Frontal cortex (tissue), 4 donors: ENCODE measurements at places on chromosomes 1 and 21.

DNA sequence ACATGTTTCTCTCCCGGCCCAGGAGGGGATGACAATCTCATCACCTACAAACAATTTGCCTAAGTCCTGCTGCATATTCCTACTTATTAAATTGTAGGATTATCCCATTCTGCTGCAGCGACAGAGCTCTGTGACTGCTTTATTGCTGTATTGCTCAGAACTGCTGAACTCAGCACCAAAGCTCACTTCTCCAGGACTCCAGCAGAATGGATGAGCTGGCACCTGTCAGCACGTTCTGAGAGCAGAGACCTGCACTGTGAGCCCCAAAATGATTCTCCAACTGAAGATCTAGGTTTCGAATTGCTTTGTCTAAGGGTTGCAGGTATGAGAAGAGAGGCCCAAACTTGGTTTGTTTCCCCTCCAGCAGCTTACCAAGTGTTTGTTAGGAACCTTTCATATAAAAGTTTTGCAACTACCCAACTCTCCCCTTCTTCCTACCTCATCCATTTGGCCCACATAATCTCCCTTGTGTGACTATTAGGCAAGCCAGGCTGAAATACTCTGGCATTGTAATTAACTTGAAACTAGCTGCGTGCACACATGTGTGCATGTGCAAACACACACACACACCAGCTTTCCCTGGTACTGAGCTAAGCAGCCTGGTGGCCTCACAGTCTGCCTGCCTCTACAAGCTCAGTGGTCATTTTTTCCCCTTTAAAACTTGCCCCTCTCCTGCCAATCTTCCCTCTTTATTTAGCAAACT, 161.4 kb upstream of the CAMK1G start:
- no peak for DNase-seq

DNA sequence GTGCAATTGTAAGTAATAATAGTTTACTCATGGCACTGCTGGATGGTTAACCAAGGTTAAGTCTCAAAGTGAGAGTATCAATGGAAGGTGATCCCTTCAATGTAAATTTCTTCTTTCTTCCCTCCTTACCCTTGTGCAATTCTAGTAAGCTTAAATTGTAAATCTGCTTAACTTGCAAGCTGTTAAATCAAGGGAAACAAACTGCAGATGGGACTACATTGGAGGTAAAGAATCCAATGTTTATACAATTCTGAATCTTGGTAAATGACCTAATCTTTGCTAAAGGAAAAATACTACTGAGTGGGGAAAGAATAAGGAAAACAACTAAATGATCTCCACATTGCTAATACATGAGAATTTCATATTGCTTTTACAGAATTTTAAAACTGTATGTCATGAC, 6.7 kb upstream of the CD55 start:
- no peak for DNase-seq

DNA sequence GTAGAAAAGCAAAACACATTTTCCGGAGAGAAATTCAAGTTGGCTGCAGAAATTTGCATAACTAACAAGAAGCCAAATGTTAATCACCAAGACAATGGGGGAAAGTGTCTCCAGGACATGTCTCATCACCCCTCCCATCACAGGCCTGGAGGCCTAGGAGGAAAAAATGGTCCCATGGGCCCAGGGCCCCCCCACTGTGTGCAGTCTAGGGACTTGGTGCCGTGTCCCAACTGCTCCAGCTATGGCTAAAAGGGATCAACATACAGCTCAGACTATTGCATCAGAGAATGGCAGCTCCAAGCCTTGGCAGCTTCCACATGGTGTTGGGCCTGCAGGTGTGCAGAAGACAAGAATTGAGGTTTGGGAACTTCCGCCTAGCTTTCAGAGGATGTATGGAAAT, 138.2 kb downstream of the USH2A start:
- DNase-seq, result no peak

- DNase-seq, result no peak
Measured at GRCh38 chr1:26861286-26861701, 1.7 kb upstream of the SFN start.

GRCh38 chr1:227357171-227357926, 39.1 kb upstream of the CDC42BPA start:
- DNase-seq, result no peak

GRCh38 chr1:70382682-70383081, 28.2 kb upstream of the ANKRD13C start:
- no peak for DNase-seq

DNA sequence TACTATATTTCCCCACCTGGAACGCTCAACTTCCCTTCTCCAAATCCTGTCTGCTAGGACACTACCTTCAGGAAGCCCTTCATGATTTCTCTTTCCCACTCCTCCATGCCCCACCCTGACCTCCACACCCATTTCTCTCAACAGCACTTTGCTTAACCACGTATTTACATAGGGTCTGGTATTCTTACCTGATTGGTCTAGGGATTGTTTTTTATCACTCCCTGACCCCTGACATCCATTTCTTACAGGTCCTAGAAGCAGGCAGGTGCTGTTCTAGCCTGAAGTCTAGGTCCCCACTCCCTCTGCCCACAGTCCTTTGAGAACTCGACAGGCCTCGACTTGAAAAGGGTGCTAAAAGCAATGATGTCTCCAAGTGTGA, 47.5 kb downstream of the DMAP1 start:
- no peak for DNase-seq

DNA sequence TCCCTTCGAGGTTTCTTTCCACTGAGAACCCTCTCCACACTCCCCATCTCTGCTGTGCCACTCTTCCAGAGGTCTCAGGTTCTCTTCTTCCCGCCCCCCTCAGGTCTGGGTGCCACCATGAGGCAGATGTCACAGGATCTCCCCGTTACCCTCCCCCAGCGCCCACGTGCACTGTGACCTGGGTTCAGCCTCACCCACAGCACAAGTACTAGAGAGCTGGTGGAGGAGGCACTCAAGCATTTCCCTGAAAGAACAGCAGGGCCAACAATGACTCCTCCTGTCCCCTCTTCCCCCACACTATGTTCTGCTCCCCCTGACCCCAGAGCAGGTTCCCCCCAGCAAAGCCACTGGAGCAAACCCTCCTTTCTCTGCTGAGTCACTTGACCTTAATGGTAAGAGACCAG, 14.3 kb downstream of the PLEKHA6 start:
- DNase-seq, result no peak

DNA sequence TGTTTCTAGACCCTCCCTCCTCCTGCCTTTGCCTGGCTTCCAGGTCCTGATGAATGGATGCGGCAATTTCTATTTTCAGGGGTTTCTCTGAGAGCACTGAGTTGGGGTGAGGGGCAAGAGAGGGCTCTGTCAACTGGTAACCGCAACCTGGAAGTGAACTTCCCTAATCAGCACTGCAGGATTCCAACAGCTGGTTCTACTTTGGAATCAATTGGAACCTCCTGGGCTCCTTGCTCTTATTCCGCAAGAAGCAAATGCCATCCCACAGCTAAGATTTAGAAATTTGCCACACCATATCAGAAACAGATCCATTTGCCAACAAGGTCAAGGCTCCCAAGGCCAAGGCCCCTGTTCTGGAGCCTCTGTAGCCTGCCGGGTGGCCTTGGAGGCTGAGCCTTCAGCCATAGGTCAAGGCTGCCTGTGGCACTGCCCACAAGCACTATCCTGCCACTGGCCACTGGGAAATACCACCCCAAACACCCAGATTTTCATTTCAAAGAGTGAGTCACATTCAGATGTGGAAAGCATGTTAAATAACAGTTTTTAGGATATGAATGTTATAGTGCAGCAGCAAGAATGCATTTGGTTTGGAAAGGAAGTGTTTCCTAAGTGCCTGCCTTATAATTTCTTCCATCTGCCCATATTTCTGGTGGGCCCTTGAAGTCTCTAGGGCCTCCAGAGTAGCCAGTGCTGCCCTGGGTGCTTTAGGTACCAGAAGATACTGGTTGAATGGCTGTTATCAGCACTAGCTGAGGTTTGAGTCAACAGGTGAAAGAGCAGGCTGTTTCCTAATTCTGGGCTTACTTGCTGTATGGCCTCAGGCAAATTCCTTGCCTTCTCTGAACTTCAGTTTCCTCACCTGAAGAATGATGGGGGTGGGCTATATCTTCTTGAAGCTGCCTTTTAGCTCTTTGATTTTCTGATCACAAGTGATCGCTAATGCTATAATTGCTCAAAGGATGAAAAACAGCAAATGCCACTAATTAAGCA, 56.3 kb upstream of the JUN start:
- DNase-seq, result no peak

- DNase-seq, result no peak
Measured at GRCh38 chr1:119298687-119299303, 69.8 kb upstream of the HAO2 start.

- no peak for DNase-seq
Measured at GRCh38 chr1:54290506-54291184, 90.7 kb downstream of the MRPL37 start.

DNA sequence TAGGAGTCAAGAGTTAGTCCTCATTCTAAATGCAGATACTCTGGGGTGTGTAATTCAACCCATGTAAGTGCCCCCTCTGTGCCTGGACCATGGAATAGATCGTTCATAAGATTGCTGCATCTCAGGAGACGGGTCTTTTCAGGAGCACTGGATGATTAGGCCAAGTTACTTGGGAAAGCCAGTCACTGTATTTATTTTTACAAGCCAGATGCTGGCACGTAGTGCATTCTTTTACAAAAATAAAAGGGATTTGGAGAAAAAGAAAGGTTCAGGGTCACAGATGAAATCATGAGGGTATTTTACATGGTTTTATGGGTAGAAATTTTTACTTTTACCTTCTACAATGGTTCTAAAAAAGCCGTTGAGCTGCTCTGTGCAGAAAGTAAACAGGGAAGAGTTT, 102.6 kb upstream of the UBE2U start:
- no peak for DNase-seq

- DNase-seq, result no peak
Measured at GRCh38 chr1:1925437-1926345, 6.6 kb upstream of the TMEM52 start.

GRCh38 chr1:172442404-172442803, 1.5 kb downstream of the PIGC start:
- DNase-seq, result no peak

DNA sequence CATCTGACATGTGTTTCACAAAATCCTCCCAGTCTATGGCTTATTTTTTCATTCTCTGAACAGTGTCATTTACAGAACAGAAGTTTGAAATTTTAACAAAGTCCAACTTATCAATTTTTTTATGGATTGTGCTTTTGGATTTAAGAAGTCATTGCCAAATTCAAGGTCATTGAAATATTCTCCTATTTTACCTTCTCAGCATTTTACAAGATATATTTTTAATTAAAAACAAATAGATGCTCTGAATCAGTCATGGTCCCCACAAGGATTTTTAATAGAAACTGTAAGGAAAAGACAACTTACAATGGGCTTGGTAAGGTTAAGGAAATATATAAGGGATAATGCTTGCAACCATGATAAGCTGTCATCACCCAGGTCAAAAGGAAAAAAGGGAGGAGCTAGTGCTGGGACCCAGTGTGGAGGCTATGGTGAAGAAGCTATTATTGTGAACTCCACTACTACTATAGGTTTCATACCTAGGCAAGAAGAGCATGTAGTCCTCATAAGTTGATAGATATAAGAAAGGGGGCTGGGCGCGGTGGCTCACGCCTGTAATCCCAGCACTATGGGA, 144.5 kb upstream of the KCNJ15 start:
- no peak for DNase-seq

DNA sequence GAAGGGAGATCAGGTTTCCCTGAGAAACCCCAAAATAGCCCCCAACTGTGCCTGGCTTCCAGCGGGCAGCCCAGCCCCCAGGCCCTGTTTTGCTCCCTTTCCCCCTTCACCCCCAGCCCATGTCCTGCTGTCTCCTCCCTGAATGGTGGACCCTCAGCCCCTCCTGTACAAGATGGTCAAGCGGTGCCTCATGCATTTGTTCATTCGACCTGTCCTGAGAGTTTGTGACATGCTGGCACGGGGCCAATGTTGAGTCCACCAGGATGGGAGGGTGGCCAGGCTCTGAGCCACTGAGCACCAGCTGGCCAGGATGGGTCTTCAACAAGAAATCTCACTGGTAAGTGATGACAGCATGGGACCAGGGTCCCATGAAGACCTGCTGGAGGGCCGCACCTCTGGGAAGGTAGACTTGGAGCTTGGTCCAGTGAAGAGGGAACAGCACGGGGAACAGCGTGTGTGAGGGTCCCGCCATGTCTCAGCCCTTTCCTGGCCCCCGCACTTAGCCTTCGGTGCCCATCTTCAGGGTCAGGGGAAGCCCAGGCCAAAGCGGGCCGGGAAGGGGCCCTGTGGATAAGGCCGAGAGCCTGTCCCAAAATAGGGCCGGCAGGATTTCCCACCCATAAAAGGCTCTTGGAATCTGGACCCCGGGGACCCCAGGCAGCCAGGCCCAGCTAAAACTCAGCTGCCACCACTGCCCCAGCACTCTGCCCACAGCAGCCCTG, at the start of gene CALML6:
Gene CALML6 (plus strand): TSS at position 290 of the 722 bp plus-strand sequence. CDS start 21 bp downstream, at position 311.
- DNase-seq, result no peak

DNA sequence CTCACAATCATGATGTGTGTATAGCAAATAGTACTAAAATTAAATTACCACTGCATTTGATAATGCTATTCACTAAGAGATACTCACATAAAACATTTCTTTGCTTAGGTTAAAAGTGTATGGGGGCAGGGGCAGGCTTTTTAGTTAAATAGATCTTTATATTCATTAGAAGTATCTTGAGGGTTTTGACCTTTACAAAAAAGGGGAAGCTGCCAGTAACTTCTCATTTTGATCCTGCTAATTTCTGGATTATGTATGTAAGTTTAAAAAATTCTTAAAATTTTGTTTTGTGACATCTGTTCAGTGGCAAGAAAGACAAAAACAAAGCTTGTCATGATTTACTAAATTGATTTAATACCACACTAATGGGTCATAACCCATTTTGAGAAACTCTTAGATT, 45.8 kb upstream of the S1PR1 start:
- DNase-seq, result no peak

- no peak for DNase-seq
Measured at GRCh38 chr1:211902624-211903291, 72.2 kb upstream of the LPGAT1 start.

- peak; percentile 81 for DNase-seq
Measured at GRCh38 chr1:3483801-3484444, 29.5 kb downstream of the ARHGEF16 start.

GRCh38 chr1:117658676-117659075, 52.8 kb downstream of the TENT5C start:
- no peak for DNase-seq

DNA sequence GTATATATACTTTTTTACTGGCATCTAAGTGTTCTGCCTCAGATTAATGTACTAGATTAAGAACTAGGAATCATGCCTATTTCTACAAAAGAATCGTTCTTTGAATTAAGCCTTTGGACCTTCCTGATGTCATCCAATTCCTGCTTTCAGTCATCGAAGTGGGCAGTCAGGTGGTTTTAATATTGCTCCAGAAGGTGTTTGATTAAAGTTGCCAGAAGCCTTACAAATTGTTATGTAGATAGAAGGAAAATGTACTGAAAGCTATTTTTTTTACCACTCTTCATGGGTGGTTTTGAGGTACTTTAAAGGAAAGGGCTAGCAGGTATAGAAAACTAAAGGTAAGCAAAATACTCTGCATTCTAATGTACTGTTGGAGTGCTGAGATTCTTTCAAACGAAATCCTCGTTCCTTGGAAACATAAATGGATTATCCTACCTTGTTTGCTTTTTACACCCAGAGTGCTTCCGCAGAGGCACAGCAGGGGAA, 716 bp downstream of the CTBS start:
- peak; percentile 18 for DNase-seq
